ENCODE measurements at places on chromosomes 12 and 14.
A peak's percentile ranks its signal among the peaks of the same experiment; 100 is the strongest.

GRCh38 chr14:36973806-36974442 lies 198.5 kb downstream of the SLC25A21 start:
- DNase-seq: no peak

- DNase-seq: no peak
These were observed 14.1 kb downstream of the PLCZ1 start for GRCh38 chr12:18723752-18724151.

DNA sequence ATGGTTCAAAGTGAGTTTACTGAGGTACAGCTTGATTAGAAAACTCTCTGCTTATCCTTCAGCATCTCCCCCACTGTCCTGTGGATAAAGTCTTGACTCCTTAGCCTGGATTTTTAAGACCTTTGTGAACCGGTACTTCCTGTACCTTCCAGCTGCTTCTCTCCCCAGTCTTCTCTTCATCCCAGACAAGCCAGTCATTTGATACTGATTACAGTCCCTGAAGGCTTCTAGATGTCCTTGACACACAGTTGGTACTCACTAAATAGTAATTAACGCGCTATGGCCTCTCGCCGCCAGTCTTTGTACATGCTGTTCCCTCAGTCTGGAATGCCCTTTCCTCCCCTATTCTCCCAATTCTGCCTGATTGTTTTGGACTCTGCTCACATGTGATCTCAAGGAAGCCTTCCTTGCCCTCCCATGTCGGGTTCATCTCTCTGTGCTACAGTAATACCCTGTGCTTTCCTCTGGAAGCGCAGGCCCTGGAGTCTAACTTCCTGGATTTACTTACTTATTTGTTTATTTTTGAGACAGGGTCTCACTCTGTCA lies 50.6 kb upstream of the PTGR2 start:
- no peak for DNase-seq

GRCh38 chr12:49046129-49046895 lies 14.3 kb downstream of the KMT2D start:
- DNase-seq: no peak

- DNase-seq: no peak
These were observed 29.7 kb downstream of the PRMT8 start for GRCh38 chr12:3520711-3521110.

GRCh38 chr14:55348766-55349453 lies 62.7 kb downstream of the ATG14 start:
- no peak for DNase-seq

DNA sequence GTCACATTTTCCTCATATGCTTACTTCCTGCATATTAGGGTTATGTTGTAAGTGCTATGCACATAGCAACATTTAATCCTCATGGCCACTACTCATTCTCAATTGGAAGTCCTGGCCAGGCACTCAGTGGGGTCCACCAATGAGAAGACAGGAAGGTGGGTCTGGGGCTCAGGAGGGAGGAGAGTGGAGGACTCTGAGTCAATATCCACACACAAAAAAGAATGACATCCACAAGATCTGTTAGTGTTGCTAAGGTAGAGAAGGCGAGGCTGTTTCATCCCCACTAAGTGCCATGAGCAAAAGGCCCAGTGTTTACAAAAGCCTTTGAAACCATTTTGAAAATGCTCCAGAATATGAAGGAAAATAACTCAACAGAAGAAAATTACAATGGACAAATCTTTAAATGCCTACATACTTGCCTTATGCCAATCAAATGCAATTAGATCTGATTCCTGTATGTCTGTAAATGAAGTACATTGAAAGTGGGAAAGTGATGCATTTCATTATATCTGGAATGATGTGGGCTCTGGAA lies 53.9 kb downstream of the EID3 start:
- no peak for DNase-seq

GRCh38 chr14:90815822-90816662 lies at the start of gene TTC7B:
TTC7B (minus strand) TSS chr14:90816430; CDS start chr14:90816295, 135 bp downstream.
- DNase-seq: peak; percentile 84
